ENCODE measurements at places on chromosomes 2 and 18.

- no peak for DNase-seq
These were observed 174.1 kb downstream of the LRATD1 start for GRCh38 chr2:14806613-14807012.

- no peak for DNase-seq
These were observed 51.1 kb upstream of the EHBP1 start for GRCh38 chr2:62654423-62654791.

- no peak for DNase-seq
These were observed 27.9 kb downstream of the RMND5A start for GRCh38 chr2:86747711-86748639.

GRCh38 chr2:164717000-164717803, 95.9 kb upstream of the GRB14 start:
- DNase-seq = no peak

GRCh38 chr2:141522048-141522447, 608.8 kb downstream of the LRP1B start:
- DNase-seq = no peak

All from posterior cingulate gyrus (tissue), 11 donors.